ENCODE measurements at places on chromosomes 12 and 14.

- peak; percentile 52 for DNase-seq
Measured at GRCh38 chr12:53102883-53103807, at the start of gene SOAT2. Gene SOAT2, plus strand, starts transcription at chr12:53103486. Its CDS starts 92 bp downstream, at chr12:53103578.

DNA sequence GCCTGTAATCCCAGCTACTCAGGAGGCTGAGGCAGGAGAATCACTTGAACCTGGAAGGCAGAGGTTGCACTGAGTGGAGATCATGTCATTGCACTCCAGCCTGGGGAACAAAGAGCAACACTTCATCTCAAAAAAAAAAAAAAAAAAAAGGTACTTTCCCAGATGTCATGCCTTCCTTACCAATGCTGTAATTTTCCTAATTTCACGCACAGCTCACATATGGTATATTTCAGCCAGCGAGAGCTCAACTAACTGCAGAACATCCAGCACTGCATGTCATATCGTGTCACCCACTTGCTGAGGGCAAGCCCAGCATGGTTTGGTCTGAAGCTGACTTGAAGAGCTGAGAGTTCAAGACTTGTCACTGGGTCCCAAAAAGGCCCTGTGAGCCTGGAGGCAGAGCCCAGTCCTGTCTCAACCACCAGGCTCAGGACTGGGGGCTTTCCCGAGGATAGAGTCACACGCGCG is 29.0 kb downstream of the NFKBIA start:
- no peak for DNase-seq

GRCh38 chr14:34212172-34212929 is 249.7 kb downstream of the SPTSSA start:
- no peak for DNase-seq

GRCh38 chr12:52119398-52120254 is 40.1 kb downstream of the SMIM41 start:
- peak; percentile 85 for DNase-seq

DNA sequence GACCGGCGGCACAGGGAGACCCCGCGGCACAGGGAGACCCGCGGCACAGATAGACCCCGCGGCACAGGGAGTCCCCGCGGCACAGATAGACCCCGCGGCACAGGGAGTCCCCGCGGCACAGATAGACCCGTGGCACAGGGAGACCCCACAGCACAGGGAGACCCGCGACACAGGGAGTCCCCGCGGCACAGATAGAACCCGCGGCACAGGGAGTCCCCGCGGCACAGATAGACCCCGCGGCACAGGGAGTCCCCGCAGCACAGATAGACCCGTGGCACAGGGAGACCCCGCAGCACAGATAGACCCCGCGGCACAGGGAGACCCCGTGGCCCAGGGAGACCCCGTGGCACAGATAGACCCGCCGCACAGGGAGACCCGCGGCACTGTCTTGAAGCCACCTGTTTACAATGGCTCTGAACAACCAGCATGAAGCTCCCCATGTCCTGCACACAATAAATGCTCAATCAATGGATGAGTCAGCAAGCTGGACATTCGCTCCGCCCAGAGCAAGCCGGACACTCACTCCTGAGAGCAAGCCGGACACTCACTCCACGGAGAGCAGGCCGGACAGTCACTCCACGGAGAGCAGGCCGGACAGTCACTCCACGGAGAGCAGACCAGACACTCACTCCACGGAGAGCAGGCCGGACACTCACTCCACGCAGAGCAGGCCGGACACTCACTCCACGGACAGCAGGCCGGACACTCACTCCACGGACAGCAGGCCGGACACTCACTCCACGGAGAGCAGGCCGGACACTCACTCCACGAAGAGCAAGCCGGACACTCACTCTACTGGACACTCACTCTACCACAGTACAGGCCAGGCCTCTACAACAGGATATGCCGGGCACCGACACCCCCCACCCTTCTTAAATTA is 121.9 kb downstream of the RFLNA start:
- no peak for DNase-seq

DNA sequence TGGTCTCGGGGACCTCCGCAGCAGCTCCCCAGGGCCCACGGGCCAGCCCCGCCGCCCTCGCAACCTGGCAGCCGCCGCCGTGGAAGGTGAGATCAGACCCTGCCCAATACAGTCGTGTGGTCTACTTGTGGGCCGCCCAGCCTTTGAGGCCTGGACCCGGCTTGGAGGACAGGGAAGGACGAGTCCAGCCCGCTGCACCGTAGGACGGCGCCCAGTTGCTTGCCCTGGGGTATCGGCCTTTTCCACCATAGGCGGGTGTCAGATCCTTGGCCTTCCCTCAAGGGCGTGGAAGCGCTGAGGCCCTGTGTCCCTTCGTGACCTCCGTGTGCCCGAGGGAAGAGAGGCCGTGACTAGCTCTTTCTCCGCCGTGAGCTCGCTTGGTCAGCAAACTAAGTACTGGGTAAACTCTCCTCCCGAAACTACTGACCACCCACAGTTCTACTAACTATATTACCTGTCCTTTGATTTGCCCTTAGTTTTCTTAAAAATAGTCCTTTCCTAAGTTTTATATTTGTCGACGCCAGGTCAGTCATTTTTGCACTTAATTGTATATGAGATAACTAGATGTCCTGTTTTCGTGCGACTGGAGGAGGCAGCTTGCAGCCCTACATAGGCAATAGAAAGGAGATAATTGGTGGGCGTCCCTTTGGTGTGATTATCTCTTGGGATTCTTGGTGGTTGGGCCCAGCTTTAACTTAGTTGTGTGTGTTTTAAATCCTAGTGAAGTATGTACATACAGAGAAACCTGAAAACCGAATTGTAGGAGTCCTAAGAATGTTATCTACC is 757 bp downstream of the SLC25A3 start:
- peak; percentile 67 for DNase-seq

DNA sequence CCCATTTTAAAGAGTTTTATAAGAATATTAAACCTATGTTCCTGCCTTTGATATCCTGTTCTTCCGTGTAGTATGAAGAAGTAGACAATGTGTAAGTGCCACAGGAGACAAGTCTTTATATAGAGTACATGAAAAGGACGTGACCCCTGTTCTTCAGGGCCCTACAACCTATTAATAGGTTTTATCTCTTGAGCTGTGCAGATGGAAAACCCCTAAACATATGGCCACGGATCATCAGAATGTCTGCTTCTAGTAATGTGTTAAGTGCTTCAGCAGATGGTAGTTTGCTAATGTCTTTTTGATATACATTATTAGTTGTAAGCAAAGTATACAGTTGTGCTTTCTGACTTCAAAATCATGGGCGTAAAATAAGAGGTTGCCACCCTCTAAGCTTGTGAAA is 228.5 kb downstream of the PTPRO start:
- DNase-seq: no peak

GRCh38 chr14:68704736-68705720 is 87.8 kb downstream of the ZFP36L1 start:
- no peak for DNase-seq

DNA sequence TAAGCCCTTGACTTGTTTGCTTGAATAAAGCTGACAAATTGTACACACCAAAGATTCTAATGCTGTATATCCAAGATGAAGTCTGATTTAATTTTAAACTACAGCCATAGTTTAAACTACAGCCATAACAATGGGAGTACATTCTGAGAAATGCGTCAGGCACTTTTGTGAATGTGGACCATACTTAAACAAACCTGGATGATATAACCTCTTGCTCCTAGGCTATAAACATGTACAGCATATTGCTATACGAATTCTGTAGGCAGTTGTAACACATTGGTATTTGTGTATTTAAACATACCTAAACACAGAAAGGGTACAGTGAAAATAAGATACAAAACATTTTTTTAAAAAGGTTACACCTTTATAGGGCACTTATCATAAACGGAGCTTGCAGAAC is 59.4 kb upstream of the KCNMB4 start:
- DNase-seq: no peak

DNA sequence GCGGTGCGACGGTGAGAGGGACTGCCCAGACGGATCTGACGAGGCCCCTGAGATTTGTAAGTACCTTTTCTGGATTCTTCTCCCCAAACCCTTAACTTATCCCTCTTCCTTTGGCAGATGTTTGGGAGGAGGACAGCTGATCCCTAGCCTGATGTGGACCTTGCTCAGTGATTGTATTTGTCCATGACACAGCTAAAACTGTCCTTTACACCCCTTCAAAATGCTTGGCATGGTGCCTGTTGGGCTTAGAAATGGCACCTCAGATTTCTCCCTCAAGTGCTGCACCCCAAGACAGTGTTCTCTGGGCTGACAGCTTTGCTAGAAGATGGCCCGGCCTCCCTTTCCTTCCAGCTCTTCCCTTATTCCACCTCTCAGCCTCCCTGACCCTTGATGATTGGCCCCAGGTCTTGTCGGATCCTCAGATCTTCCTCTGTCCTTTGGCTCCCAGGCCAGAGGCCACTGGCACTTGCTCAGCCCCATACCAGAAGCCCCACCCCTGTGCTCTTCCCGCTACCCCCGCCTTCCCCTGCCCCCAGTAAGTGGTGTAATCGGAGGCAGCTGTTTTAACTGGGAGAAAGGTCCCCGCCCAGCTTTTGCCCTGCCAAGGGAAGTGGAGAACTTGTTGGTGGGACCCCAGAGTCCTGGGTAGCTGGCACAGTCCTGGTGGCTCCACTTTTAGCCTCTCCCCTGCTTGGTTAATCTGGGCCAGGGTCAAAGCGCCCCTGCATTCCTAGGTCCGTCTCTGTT is 8.7 kb downstream of the LRP1-AS start:
- DNase-seq: peak; percentile 14

DNA sequence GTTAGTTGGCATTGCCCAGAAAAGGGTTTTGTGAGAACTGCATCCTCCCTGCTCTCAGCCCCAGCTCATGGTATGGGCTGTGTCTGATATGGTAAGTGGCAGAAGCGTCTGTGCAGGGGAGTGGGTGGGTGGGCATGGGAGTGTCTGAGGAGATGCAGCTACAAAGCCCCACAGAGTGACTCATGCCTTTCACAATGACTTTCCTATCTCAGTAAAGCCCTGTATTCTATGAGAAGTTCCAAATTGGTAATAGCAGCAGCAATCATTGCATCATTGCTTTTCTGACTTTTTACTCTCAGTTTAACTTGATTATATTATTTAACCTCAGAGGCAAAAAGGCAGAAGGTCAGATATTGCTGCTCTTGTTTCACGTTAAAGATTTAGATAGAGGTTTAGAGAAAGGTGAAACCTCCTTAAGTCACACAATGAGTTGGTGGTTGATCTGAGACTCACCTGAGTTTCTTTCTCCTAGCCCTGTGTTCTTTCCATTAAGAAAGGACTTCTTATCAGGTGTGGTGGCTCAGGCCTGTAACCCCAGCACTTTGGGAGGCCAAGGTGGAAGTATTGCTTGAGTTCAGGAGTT is 171.7 kb downstream of the SLC5A8 start:
- no peak for DNase-seq

- no peak for DNase-seq
Measured at GRCh38 chr12:89829434-89829975, 120.9 kb upstream of the ATP2B1 start.

- DNase-seq: peak; percentile 69
Measured at GRCh38 chr14:43003845-43004244, 1397.2 kb downstream of the LRFN5 start.

DNA sequence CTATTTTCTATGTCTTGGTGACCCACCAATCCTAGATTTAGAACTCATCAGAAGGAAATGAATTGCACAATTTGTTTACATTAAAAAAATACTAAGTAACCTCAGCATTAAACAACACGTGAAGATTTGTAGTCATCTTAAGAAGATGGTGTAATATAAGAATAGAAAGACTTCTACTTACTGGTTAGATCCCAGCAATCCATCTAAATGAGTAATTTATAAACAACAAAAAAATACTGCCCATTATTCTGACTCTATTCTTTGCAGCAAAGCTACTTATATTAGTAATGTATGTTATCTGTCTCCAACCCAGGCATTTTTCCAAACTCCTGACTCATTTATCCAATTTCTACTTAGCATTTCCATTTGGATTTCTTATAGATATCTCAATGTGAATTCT is 67.8 kb downstream of the CD163L1 start:
- DNase-seq: no peak

DNA sequence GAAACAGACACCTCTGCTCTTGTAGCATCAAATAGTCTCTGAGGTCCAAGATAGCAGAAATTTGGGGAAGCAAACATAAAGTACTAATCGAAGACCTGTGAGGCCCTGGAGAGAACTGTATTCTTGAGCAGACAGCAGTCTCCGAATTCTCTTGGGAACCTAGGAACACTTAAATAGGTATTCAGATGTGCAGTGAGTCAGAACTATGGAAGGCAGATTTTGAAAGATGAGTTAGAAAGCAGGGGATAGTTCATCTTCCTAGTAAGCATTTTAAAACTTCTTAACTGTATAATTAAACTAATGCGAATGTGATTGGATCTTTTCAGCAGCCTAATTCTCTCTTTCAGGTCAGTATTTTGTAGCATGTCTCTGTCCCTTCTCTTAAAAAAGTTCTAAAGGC is 30.6 kb downstream of the NAA30 start:
- no peak for DNase-seq

DNA sequence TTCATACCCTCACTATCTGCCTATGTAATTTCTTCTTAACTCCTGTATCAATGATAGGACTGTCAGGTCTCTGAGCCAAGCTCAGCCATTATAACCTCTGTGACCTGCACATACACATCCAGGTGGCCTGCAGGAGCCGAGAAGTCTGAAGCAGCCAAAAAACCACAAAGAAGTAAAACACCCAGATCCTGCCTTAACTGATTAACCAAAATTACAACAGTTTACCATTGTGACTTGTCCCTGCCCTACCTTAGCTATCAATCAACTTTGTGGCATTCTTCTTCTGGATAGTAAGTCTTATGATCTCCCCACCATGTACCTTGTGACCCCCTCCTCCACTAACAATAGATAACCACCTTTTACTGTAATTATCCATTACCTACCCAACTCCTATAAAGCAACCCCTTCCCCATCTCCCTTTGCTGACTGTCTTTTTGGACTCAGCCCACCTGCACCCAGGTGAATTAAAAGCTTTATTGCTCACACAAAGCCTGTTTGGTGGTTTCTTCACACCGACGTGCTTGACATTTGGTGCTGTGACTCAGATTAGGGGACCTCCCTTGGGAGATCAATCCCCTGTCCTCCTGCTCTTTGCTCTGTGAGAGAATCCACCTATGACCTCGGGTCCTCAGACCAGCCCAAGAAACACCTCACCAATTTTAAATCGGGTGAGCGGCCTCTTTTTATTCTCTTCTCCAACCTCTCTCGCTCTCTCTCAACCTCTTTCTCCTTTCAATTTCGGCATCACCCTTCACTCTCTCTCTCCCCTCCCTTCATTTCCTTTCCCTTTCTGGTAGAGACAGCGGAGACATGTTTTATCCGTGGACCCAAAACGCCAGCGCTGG is 11.5 kb upstream of the LGMN start:
- no peak for DNase-seq

GRCh38 chr14:52834440-52834842 is 43.0 kb upstream of the GNPNAT1 start:
- peak; percentile 64 for DNase-seq

- no peak for DNase-seq
Measured at GRCh38 chr14:71204231-71204630, 297.0 kb downstream of the PCNX1 start.
